T-helper 17 cell (primary cell): ENCODE measurements at places on chromosomes 5 and 9. TPM values are rescaled to one million over a fixed set of nuclear protein-coding genes. Genes with fewer than 3 reads are reported as not detected.

DNA sequence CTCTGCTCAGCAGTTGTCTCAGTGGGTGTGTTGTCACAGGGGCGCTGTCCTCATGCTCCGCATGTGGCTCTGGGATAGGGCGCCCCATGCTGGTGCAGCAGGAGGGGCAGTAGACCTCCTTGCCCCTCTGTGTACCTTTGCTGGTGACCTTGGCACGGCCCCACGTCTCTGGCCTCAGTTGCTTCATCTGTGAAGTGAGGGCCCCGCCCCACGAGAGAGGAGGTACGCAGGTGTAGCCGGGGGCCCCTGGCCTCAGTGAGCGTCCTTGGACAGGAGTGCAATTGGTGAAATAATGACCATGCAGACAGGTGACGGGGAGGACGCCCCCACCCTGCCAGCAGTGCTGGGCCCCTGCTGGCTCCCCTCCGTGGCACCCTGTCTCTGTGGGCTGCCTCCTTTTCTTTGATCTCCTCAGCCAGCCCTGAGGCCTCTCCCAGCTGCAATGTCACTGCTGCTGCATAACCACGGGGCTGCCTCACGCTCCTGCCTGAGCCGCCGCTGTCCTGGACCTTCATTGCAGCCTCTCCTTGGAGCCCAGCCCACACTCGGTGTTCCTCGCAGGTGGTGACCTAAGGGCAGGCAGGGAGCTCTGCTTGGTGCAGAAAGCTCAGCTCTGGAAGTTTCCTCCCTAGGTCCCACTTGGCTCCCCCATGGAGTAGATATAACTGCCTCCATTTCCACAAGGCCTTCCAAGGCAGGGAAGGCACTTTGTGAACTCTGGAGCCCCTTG is 57.3 kb downstream of the PHF2 start:
- DNase-seq, result no peak

DNA sequence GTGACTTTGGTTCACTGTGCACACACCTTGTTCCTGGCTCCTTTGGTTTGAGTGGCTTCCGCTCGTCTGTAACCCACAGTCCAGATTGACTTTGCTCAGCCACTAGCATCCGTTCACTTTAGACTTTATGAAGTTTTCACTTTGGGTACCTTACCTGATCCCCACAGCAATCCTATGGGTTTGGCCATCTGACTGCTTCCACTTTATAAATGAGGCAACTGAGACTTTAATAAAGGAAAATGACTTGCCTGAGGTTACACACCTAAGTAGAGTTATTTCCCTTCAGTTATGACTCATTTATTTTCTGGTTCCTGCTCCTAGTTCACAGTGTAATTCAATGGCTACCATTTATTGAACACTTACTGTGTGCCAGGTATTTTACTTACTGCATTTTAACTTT is 94.2 kb upstream of the SAP30L start:
- no peak for DNase-seq

GRCh38 chr9:87535817-87536539 is 38.3 kb downstream of the DAPK1 start:
- no peak for DNase-seq

DNA sequence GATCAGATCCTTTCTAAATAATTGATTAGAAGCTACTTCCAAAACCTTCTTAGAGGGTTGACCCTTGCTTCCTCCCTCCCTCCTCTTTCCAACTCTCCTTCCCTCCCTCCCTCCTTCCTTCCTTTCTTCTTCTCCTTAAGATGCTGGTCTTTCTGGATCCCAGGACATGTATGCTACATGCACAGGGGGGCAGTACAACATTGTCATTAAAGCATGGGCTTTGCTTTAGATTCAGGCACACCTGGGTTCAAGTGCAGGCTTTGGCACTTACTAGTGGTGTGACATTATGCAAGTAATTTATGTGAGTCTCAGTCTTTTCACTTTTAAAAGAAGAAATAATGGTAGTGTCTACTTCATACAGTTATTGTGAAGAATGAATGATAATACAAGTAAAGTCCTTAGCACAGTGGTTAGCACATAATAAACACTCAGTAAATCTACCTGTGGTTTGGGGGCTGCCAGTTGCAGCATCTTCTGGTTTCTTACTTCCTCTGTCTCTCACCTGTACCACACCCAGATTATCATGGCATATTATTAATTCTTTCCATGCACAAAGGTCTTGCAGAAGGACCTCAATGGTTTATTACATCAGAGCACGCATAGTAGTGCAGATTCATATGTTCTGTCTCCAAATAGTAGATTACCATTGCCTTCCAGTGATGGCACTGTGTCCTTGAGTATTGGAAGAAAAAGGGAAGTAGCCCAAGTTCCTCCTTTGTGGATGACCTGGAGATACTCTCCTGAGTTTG is 154.1 kb downstream of the ARHGAP26 start:
- no peak for DNase-seq

- no peak for DNase-seq
Measured at GRCh38 chr9:3012842-3013241, 168.9 kb upstream of the PUM3 start.

GRCh38 chr5:32273821-32274220 is 38.9 kb downstream of the MTMR12 start:
- DNase-seq, result no peak

DNA sequence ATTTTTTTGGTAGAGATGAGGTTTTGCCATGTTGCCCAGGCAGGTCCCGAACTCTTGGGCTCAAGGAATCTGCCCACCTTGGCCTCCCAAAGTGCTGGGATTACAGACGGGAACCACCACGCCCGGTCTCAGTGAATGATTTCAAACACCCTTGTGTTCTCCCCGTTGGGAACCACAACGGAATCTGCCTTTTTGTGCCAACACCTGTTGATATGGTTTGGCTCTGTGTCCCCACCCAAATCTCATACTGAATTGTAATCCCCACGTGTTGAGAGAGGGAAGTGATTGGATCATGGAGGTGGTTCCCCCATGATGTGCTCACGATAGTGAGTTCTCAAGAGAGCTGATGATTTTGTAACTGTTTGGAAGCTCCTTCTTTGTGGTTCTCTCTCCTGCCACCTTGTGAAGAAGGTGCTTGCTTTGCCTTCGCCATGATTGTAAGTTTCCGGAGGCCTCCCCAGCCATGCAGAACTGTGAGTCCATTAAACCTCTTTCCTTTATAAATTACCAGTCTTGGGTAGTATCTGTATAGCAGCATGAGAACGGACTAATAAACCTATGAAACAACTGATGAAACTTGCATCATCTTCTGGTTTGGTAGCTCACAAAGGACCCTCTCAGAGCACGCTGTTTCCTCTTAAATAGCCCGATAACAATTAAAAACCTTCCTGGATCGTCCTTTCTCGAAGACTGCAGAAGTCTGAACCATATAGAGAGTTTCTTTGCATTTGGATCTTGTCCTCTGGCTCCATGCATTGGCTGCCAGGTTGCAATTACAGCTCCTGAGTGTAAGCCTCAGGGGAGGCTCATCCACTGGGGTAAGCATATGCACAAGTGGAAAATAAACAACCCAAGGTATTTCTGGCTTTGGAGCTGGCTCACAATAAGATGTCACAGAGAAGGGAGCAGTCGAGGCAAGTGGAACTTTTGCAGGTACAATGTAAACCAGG is 91.5 kb downstream of the SPRY4 start:
- DNase-seq, result no peak

DNA sequence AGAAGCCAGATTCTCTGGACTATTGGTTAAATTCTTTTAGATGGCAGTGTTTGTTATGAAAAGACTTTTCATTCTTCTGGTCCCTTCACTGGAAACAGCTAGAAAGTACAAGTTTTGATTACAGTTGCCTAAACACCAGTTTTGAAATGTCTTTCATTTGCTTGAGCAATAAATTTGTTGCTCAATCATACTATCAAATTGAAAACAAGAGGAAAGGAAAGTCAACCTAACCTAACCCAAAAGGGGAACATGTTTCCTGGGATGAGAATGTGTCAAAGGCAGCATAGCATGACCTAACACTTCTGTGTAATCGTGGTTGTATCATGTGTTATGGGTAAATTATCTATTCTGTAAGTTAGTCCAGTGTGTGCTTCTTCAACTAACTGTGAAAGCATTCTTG is 213.2 kb downstream of the TMC1 start:
- DNase-seq, result no peak

DNA sequence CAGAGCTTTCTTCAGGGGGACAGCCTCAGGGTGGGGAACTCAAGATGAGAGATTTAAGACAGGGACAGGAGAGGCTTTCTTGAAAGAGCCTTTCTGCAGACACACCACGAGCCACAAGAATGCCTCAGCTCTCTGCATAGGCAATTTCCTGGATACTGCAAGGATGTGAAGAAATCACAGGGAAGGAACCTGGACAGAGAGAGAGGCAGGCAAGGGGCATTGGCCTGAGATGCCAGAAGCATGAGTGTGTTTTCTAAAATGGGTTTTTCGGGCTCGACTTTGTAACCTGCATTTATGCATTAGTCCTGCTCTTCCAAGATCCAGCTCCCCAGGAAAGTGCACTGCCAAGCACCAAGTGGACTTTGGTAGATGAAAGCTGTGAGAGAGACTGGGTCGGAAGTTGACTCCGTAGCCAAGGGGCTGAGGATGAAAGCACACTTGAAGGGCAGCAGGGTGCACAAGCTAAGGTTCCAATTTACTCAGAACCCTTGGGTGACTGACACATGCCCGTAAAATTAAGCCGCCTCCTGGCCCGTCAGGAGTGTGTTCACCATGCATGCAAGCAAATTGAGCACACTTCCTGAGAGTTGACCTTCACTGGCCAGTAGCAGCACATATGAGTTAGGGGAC is 90.9 kb downstream of the CFAP90 start:
- no peak for DNase-seq

GRCh38 chr5:139668924-139669661 is 20.9 kb downstream of the CXXC5 start:
- DNase-seq, result no peak

- no peak for DNase-seq
Measured at GRCh38 chr5:136018814-136019783, 9.7 kb upstream of the TGFBI start.

- no peak for DNase-seq
Measured at GRCh38 chr9:110316261-110317075, 21.2 kb downstream of the TXNDC8 start.

DNA sequence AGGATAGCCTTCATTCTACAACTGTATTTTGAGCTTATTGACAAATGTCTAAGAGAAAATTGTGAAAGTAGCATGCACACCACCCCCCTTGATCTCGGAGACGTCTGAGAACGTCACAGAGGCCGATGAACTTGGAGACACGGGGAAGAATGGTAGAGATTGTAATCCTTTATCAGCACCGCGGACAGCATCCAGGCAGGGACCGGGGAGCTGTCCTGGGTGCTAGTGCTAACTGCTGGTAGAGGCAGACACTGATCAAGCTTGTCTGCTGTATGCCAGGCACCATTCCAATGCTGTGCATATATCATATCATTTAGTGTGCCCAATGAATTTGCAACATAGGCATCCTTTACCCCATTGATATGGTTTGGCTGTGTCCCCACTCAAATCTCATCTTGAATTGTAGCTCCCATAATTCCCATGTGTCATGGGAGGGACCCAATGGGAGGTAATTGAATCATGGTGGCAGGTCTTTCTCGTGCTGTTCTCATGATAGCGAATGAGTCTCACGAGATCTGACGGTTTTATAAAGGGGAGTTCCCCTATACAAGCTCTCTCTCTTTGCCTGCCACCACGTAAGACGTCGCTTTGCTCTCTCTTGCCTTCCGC is 98.8 kb downstream of the LHX2 start:
- no peak for DNase-seq

- no peak for DNase-seq
Measured at GRCh38 chr5:39469176-39469575, 44.4 kb upstream of the DAB2 start.

Gene FOXI1
- not detected for total RNA-seq

Gene PALM2AKAP2
- total RNA-seq, result not detected

Gene ORM1
- not detected for total RNA-seq

Gene LRRC70
- total RNA-seq, result 6.1 TPM

Gene ROR2
- total RNA-seq, result 0.22 TPM

Gene OR2V2
- not detected for total RNA-seq

Gene PCDHGA3
- total RNA-seq, result not detected

Gene PCDHAC1
- total RNA-seq, result not detected

Gene CTXN3
- total RNA-seq, result not detected

Gene SHOC1
- not detected for total RNA-seq

Gene PTGES
- total RNA-seq, result not detected

Gene PITX1
- not detected for total RNA-seq

Gene NR6A1
- total RNA-seq, result 0.08 TPM
